Gastroesophageal sphincter (tissue), 4 donors: ENCODE measurements at places on chromosomes 4 and X. TPM values are rescaled to one million over a fixed set of nuclear protein-coding genes. Genes with fewer than 3 reads are reported as not detected.

TSPAN7 gene
- total RNA-seq, result 6.5 TPM

ADH4 gene
- total RNA-seq, result 1.1 TPM

XKRX gene
- not detected for total RNA-seq

ZNF157 gene
- total RNA-seq, result not detected

TBX22 gene
- total RNA-seq, result not detected

SH3D19 gene
- 200 TPM for total RNA-seq

FAM184B gene
- total RNA-seq, result not detected

PRR32 gene
- not detected for total RNA-seq

ZNF280C gene
- total RNA-seq, result 3.8 TPM

XK gene
- total RNA-seq, result 20.5 TPM

SHOX gene
- not detected for total RNA-seq

UGT2A1 gene
- total RNA-seq, result not detected

- ATAC-seq, result no peak
Observed at GRCh38 chr4:113756005-113756410, 5.5 kb downstream of the CAMK2D start.

GRCh38 chrX:112874614-112875013 lies 34.0 kb upstream of the AMOT start:
- no peak for ATAC-seq

DNA sequence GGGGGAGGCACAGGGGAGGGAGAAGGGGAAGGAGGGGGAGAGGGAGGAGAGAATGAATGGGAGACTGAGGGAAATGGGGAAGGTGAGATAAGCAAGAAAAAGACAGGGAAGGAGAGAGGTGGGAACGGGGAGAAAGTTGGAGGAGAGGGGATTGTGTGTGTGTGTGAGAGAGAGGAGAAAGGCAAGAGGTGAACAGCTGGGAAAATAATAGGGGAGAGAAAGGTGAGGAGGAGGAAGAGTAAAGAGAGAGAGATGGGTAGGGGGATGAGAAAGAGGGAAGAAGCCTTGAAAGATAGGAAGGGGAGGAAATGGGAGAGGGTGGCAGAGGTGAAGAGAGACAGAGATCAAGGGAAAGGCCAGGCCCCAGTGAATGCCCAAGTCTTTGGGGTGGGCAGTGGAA lies 20.1 kb downstream of the BCORL1 start:
- ATAC-seq, result no peak

DNA sequence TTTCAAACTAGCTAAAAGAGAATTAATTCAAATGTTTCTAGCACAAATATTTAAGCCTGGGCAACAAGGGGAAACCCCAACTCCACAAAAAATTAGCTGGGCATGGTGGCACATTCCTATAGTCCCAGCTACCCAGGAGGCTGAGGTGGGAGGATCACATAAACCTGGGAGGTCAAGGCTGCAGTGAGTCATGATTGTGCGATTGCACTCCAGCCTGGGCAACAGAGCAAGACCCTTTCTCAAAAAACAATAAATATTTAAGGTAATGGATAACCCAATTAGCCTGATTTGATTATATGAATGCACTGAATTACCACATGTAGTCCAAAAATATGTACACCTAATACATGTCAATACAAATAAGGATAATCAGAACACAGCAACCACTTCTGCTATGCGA lies 14.3 kb downstream of the RCHY1 start:
- no peak for ATAC-seq

- no peak for ATAC-seq
Observed at GRCh38 chrX:148580016-148580415, 79.6 kb downstream of the AFF2 start.

GRCh38 chr4:105305019-105305836 lies 158.6 kb downstream of the TET2 start:
- ATAC-seq, result no peak

GRCh38 chr4:112927544-112927943 lies 121.9 kb upstream of the ANK2 start:
- ATAC-seq, result peak; percentile 52

GRCh38 chrX:36957425-36958328 lies 50.5 kb upstream of the FAM47C start:
- ATAC-seq, result peak; percentile 39

DNA sequence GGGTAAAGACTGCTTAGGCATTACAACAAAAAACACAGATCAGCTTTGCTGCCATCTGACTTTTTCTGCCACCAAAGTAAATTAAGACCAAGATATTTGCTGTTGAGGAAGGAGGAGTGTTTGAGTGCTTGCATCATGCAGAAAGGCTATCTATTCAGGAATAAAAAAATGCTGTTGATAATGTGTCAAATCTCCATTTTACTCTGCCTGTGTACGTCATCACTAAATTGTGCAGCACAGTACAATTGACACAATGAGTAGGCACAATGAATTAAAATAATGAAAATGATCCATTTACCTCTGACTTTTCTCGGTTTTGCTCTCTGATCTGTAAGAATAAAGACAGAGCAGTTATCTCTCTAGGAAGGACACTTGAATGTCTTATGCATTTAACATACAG lies 56.3 kb downstream of the NKX6-1 start:
- no peak for ATAC-seq

DNA sequence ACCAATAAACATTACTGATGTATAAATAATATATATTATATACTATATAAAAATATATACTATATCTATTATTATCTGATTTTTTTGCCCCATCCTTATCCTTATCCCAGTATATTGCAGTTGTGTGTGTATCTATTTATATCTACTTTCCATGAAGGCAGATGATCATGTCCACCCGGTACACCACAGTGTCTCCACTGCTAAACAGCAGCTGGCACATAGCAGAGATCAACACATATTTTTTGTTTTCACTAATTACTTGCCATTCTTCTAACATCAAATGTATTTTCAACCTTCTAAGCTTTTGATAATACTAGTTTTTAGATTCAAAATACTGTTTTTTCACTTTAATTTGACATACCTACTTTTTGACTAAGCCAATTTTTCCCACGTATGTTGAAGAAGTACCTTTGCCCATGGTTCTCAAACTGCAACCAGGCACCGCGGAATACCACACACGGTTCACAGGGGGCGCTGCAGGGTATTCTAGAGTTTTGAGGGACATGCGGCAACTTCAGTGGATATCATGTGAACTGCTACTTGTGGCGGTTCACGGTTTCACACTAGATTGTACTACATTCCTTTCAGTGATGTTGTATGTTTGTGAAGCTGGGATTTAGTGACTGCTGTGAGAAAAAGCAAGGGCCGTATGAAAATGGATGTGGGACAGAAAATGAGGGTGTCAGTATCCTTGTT lies 182.5 kb upstream of the NPY2R start:
- ATAC-seq, result no peak

DNA sequence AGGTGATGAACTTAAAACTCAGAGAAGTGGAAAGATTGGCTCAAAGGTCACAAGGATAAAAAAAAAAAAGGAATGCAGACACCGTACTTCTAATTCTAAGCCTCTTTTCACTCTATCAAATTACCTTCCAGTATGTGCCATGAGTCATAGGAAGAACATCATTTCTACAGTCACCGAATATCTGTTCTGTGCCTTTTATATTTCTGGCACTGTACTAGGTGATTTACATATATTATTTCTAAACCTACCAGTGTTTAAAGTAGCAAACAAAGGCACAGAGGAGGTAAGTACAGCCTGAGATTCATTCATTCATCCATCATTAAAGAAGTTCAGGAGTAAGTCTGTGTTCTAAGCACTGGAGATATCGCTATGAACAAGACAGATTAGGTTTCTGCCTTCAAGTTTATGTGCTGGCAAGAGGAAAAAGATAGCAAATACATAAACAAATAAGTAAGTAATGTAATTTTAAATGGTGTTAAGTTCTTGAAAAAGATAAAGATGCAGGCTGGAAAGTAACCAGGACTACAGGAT lies 65.3 kb downstream of the PALLD start:
- no peak for ATAC-seq

GRCh38 chr4:174005422-174005821 lies 278.0 kb downstream of the FBXO8 start:
- no peak for ATAC-seq

GRCh38 chrX:109830704-109831206 lies 97.7 kb upstream of the ACSL4 start:
- no peak for ATAC-seq

DNA sequence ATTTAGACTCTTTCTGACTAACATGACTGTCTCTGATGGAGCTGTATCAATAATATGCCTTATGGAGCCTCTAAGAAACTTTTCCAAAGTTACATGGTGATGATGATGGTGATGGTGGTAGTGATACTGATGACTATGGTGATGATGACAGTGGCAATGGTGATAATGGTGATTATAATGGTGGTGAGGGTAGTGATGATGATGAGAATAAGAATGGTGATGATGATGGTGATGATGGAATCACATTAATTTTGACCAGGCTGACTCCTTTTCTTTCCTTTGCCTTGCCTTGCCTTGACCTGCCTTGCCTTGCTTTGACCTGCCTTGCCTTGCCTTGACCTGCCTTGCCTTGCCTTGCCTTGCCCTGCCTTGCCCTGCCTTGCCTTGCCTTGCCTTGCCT lies 31.7 kb upstream of the AREG start:
- no peak for ATAC-seq

GRCh38 chrX:131741103-131741581 lies 197.3 kb downstream of the OR13H1 start:
- peak; percentile 90 for ATAC-seq

- ATAC-seq, result peak; percentile 55
Observed at GRCh38 chrX:13007519-13008188, 32.7 kb downstream of the TMSB4X start.

DNA sequence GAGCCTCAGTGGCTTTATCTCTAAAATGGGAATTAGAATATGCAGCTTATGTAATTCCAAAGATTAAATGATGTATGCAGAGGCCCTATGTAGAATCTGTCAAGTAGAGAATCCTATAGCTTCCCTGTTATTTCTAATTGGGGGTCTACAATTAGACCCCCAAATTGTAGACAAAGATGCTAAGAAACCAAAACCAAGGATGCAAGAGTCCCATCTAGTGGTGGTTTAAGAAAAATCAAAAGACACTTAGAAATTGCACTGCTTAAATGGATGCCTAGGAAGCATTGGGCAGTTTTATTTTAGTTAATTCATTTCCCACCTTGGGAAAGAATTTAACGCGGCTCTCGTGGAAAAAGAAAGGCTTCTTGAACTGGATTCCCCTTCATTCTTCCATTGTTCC lies 115.2 kb downstream of the GABRA2 start:
- ATAC-seq, result no peak

DNA sequence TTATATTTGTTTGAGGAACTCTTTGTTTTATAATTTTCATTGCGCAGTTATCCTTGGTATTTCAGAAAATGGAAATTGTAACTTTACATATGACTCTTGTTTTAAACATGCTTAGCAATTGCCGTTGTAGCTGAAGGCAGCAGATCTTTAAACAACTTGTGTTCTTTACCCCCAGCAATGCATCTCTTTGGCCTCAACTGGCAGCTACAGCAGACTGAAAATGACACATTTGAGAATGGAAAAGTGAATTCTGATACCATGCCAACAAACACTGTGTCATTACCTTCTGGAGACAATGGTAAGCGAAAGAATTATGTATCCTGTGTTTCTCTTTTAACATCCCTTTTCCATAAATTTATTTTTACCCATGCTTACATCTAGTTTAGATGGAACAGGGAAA lies 263.6 kb downstream of the DCTD start:
- no peak for ATAC-seq

- ATAC-seq, result peak; percentile 39
Observed at GRCh38 chrX:8404471-8404870, 60.2 kb upstream of the VCX3B start.

GRCh38 chr4:23161787-23162186 lies 469.1 kb downstream of the GBA3 start:
- no peak for ATAC-seq

- ATAC-seq, result no peak
Observed at GRCh38 chr4:164734484-164734883, 19.4 kb upstream of the SMIM31 start.

- no peak for ATAC-seq
Observed at GRCh38 chr4:100208964-100209363, 18.7 kb upstream of the DDIT4L start.
